Glomerular endothelial cell (primary cell): ENCODE measurements at places on chromosomes 2 and 18.

GRCh38 chr2:121279476-121280220, 5.4 kb downstream of the TFCP2L1 start:
- no peak for DNase-seq

DNA sequence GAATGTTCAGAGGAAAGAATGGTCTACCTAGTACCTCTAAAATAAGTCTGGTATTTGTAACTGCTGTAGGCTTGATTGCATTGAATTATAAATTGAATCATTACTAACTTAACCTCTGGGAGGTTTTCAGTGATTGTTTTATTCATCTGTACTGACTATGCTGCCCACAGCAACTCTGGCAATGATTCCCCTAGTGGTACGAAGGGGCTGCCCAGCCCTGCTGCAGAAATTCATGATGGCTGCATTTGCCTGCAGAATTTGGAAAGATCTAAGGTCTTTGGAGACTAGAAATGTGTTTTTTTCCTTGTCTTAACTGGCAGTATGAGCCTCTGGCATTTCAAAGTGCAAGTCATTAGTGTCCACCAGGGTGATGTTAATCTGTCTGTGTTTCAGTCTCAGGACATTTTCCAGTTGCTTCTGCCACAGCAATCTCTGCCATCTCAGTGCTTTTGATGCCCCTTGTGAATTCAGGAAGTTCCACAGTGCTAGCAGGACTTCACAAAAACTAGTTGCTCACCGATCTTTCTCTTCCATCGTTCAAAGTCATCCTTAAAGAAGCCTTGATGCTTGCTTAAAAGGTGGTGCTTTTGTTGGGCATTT, 13.4 kb upstream of the LRPPRC start:
- DNase-seq, result no peak

DNA sequence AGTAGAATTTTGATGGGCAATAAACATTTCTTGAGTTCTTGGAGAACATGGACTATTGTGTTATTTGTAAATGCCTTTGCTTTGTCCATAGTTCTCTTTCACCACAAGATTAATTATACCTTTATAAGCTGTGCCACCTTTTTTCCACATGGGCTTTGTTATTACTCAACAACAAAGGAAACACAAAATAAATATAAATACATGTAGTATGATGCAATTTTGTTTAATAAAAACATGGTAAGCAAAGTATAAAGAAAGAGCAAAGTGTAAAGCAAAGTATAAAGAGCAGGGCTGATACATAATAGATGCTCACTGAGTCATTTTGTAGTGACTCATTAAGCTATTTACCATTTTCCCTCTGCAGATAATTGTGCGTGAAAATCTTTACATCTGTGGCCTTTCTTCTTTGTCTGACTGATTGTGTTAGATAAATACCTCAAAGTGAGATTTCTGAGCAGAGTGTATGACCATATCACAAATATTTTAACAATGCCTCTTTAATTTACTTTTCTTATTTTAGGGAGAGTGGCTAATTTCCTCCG, 80.9 kb downstream of the CERS6 start:
- no peak for DNase-seq

- no peak for DNase-seq
Observed at GRCh38 chr2:12381543-12382325, 335.0 kb upstream of the TRIB2 start.

GRCh38 chr2:29742656-29743055, 178.7 kb downstream of the ALK start:
- no peak for DNase-seq
